ENCODE measurements at places on chromosomes 4 and X. TPM values are rescaled to one million over a fixed set of nuclear protein-coding genes. Genes with fewer than 3 reads are reported as not detected.

FATE1 gene
- not detected for total RNA-seq

LRRC66 gene
- total RNA-seq, result 0.09 TPM

MAP3K15 gene
- total RNA-seq, result 1.8 TPM

BTK gene
- total RNA-seq, result not detected

MAGEB10 gene
- total RNA-seq, result not detected

MAGEA8 gene
- not detected for total RNA-seq

CFI gene
- total RNA-seq, result 1.0 TPM

AADAT gene
- total RNA-seq, result 9.6 TPM

XK gene
- 0.43 TPM for total RNA-seq

CSN1S1 gene
- total RNA-seq, result not detected

OCIAD2 gene
- 98.2 TPM for total RNA-seq

SHROOM4 gene
- not detected for total RNA-seq

PABPC4L gene
- 0.05 TPM for total RNA-seq

TMEM47 gene
- 1.5 TPM for total RNA-seq

S100P gene
- total RNA-seq, result 90.8 TPM

Measured in A549 treated with dexamethasone at 1 μM for 4 hours (cell line).